ENCODE measurements at places on chromosomes 12 and 14.

- no peak for DNase-seq
Observed at GRCh38 chr12:27361372-27361771, 28.7 kb downstream of the BMAL2 start.

DNA sequence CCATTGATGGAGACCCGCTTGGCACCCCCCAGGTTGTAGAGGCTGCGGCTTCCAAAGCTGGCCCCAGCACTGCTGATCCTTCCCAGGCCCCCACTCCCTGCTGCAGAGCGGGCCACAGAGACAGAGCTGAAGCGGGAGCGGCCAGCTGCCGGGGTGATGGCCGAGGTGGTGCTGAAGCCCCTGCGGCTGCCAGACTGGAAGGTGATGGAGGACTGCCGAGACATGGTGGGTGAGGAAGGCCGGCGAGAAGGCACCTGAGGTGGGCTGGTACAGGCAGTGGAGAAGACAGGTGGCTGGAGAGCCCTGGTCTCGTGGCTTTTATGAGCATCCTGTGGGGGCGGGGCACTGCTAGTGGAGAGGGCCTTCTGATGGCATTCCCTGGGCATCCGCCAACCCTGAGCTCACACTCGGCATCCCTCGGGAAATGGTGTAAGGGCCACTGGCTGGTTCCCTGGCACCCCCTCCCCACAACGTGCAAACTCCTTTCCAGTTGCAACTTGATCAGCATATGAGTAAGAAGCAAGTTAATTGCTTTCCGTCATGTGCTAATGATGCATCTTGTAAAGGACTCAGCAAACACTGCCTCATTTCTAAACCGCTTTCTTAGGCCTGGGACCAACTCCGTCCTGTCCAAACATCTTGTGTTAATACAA, at the start of gene KRT75:
Gene KRT75 (minus strand): TSS at position 291 of the 653 bp plus-strand sequence. CDS start 67 bp downstream, at position 224.
- DNase-seq: no peak

DNA sequence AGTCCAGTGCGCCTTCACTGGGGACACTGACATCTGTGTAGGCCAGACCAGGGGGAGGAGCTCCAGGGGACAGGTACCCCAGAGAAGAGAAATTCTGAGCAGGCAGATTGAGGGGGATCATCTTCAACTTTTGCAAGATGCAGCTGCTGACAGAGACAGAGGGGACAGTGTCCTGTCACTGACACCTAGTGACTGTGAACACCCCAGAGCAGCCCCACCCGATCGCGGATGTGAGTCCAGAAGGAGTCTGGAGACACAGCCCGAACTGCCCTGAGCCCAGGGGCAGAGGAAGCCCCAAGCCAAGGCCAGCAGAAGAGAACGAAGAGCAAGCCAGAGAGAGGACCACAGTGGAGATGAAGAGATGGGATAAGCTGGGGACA, 21.7 kb upstream of the LRTM2 start:
- DNase-seq: no peak

GRCh38 chr14:85060121-85060520, 469.8 kb upstream of the FLRT2 start:
- no peak for DNase-seq

GRCh38 chr12:75774261-75775052, 257.1 kb downstream of the PHLDA1 start:
- DNase-seq: no peak

DNA sequence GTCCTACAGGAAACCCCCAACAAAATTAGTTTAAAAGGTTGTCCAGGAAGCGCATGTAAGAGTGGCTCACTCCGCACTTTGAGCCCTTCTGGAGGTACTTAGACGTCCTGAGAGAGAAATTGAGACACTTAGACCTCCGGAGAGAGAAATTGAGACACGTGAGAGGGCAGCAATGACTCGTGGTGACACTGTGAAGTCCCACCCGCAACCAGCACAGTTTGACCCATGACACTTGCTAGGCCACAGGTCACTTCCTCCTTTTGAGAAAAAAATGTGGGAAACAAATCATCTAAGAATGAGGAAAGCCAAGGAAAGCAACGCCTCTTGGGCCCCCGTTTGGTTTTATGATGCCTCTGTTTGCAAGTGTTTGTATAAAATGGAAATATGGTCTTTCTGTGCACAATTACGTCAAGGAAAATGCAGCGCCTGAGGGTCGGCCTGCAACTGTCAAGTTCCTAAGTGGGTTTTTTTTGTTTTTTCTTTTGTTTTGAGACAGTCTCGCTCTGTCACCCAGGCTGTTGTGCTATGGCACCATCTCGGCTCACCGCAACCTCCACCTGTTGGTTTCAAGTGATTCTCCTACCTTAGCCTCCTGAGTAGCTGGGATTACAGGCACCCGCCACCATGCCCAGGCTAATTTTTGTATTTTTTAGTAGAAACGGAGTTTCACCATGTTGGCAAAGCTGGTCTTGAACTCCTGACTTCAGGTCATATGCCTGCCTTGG, 13.6 kb upstream of the CDCA4 start:
- DNase-seq: peak; percentile 86
